ENCODE measurements at places on chromosomes 1 and 21.
A peak's percentile ranks its signal among the peaks of the same experiment; 100 is the strongest.

DNA sequence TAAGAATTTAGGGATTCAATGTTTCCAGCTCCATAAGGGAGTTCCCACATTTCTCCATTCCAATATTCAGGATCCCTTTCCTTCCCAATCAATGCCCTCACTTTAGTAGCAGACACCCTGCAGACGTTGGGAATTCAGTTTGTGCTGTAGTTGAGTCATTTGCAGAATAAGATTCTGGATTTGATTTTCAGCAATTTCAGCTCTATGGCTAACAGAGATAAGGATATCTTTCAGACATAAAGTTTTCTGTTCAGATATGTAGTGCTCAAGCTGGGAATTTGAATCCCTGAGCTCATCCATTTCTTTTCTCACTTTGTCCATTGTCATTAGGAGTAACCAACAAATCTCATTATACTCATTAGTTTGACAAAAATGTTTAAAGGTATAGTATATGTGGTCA is 13.1 kb downstream of the MPZL1 start:
- DNase-seq, result no peak

GRCh38 chr1:208089761-208090370 is 154.3 kb downstream of the PLXNA2 start:
- no peak for DNase-seq

GRCh38 chr1:207862241-207862787 is 48.6 kb downstream of the CD34 start:
- DNase-seq, result peak; percentile 50

GRCh38 chr1:195831789-195832188 is 776.5 kb downstream of the KCNT2 start:
- no peak for DNase-seq

- peak; percentile 72 for DNase-seq
These were observed 41.9 kb downstream of the HIVEP3 start for GRCh38 chr1:41876576-41877445.

- DNase-seq, result no peak
These were observed 73.6 kb downstream of the JMJD4 start for GRCh38 chr1:227661495-227661894.

GRCh38 chr1:246066573-246066972 is 440.5 kb downstream of the SMYD3 start:
- no peak for DNase-seq

GRCh38 chr1:114258074-114258473 is 104.4 kb upstream of the SYT6 start:
- no peak for DNase-seq

- peak; percentile 41 for DNase-seq
These were observed 2.3 kb downstream of the LRRC8D start for GRCh38 chr1:89822999-89823628.

GRCh38 chr1:169108223-169108622 is 1.7 kb downstream of the ATP1B1 start:
- no peak for DNase-seq

DNA sequence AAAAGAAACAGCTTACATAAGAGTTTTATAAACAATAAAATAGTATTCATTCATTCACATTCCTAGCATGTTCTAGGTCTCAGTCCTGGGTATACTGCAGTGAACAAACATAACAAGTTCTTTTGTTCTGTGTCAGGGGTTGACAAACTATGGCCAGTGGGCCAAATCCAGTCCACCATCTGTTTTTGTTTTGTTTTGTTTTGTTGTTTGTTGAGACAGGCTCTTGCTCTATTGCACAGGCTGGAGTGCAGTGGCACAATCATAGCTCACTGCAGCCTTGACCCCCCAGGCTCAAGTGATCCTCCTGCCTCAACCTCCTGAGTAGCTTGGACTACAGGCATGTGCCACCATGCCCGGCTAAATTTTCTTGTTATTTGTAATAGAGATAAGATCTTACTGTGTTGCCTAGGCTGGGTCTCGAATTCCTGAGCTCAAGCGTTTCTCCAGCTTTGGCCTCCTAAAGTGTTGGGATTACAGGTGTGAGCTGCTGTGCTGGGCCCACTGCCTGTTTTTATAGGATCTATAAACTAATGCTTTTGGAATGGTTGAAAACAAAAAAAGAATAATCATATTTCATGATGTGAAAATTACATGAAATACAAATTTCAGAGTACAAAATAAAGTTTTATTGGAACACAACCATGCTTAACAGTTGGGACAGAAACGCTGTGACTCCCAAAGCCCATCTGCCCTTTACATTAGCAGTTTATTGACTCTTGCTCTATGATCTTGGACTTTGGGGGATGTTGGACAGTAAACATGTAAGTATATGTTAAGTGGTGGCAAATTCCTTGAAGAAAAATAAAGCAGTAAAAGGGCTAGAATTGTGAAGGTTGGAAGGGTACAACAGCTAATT is 17.9 kb downstream of the CAPZA1 start:
- peak; percentile 62 for DNase-seq

DNA sequence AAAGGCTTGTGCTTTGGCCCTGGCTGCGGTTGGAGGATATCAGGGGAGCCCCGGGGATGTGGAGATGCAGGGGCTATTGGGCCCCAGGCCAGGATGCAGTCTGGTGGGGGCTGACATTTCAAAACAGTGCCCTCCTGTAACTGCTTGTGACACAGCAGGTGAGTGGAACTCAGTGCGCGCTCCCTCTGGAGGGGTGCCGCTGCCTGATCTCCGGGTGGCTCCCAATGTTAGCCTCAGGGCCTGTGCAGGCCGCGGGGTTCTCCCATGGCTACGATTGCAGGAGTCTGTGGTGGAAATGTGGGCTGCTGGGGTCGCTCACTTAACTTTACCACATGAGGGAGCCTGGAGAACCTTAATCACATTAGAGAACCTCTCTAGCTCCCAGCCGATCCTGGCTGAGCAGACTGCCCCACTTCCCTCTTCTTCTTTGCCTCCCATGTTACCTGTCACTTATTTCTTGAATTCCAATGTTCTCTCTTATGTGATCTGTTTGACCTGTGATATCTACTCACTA is 163.2 kb downstream of the FMN2 start:
- no peak for DNase-seq

GRCh38 chr1:219371471-219371870 is 197.8 kb downstream of the LYPLAL1 start:
- DNase-seq, result no peak

DNA sequence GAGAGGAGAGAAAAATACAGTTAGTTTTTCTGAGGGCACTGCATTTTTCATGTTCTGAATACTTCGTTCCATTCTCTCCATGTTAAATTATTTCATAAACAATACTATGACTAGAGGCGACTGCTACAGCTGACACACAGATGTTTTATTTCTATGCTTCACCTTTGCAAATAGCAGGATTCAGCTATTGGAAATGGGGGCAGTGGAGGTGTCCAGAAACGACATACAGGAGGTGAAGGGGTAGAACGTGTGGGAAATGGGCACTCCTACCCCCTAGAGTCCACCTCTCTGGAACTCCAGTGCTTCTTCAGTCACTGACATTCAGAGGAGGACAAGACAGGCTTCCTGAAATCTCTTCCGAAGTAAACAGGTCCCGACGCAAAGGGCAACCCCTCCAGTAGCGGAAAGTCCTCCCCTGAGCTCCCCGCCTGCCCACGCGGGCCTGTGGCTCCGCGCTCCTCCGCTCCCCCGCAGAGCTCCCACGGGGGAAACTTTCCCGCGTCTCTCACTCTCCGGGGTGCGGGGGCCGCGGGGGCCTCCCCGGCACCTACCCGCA is 480 bp downstream of the DPYD start:
- peak; percentile 59 for DNase-seq

DNA sequence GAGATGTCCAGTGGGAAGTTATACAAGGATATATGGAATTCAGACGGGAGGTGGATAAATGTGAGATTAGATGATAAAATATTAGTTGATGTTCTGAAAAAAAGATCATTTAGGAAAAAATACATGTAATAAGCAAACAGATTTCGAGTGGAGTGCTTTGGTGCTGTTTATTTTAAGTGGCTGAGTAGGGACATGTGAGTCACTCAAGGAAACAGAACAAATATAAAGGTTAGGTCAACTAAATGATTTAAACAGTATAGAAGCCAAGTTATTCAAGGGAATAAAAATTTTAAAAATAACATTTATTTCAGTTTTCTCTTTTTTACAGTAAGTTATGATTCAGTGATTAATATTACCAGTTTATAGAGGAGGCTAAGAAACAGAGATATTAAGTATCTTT is 1046.7 kb upstream of the B3GALT2 start:
- peak; percentile 24 for DNase-seq

DNA sequence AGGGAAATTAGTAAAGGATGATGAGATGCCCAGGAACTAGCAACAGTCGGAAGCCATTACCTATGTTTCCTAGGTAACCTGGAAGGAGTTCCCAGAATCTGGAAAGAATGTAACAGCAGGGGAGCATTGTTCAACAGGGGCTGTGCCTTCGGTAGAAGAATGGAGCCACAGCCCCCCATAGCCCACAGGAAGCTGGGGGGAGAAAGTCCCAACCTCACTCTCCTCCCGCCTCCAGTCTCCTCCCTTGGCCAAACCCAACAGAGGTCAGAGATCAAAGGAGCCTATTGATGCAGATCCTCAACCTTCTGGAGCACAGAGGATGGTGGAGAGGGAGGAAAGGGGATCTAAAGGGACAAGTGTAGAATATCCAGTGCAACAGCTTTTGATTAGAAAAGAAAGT is 131.5 kb upstream of the SLC44A3 start:
- DNase-seq, result no peak

DNA sequence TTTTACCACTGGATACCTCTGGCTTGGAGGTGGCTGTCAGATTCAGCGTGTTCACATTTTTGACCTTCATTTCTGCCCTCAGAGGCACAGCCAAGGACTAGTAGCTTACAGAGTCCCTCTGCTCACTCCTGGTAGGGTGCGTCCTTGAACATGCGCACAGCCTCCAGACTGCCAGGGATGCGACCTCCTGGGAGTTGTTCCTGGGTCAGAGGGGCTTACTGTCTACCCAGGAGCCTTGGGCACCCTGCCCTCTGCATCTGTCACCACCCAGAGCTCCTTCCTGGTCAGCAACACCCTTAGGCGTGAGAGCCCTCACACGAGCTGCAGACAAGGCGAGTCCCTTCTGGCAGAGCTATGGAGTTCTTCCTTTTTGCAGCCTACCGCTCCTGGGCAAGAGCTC is 1.7 kb downstream of the SLX9 start:
- no peak for DNase-seq

- peak; percentile 7 for DNase-seq
These were observed 253.8 kb downstream of the PCP4 start for GRCh38 chr21:40120940-40121575.

GRCh38 chr1:199780948-199781670 is 246.4 kb upstream of the NR5A2 start:
- DNase-seq, result peak; percentile 33

GRCh38 chr1:1869469-1869868 is 21.4 kb downstream of the GNB1 start:
- DNase-seq, result no peak

GRCh38 chr1:153487707-153488106 is 27.3 kb upstream of the S100A7 start:
- no peak for DNase-seq

GRCh38 chr1:12618965-12619791 is 1.2 kb upstream of the DHRS3 start:
- peak; percentile 93 for DNase-seq

GRCh38 chr1:99943223-99943794 is 26.5 kb upstream of the SLC35A3 start:
- DNase-seq, result peak; percentile 76

GRCh38 chr1:84347932-84348555 is 46.5 kb downstream of the SAMD13 start:
- no peak for DNase-seq

- DNase-seq, result no peak
These were observed 29.4 kb downstream of the DYRK1A start for GRCh38 chr21:37395961-37396360.

DNA sequence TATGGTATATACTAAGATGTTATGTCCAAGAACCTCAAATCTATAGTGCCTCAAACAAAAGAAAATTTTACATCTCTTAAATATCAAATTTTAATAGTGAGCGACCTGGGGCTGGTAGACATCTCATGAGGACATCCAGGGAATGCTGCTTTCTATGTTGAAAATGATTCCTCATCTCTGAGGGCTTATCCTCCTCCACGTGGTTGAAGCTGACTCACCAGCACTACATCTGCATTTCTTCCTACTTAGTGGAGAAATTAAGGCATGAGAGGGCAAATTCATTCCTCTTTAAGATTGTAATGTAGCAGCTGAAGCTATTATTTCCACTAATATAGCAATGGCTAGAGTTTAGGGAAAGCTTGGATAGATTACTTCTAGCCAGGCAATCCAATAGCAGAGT is 529.5 kb downstream of the COL11A1 start:
- peak; percentile 58 for DNase-seq

- DNase-seq, result no peak
These were observed 182.9 kb downstream of the TGFBR3 start for GRCh38 chr1:91703095-91703494.

DNA sequence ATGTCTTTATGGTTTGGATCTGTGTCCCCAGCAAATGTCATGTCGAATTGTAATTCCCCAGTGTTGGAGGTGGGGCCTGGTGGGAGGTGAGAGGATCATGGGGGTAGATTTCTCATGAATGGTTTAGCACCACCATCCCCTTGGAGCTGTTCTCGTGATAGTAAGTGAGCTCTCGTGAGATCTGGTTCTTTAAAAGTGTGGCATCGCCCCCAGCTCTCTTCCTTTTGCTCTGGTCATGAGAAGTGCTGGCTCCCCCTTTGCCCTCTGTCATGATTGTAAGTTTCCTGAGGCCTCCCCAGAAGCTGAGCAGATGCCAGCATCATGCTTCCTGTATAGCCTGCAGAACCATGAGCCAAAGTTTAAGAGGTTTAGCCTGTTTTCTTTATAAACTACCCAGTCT is 11.2 kb upstream of the KCNE2 start:
- no peak for DNase-seq

- DNase-seq, result no peak
These were observed 7.0 kb downstream of the HSPG2 start for GRCh38 chr1:21930080-21930571.

GRCh38 chr1:111199329-111199728 is 1.1 kb downstream of the DENND2D start:
- DNase-seq, result no peak

GRCh38 chr1:33168556-33169289 is 13.1 kb downstream of the TRIM62 start:
- peak; percentile 34 for DNase-seq

- DNase-seq, result peak; percentile 65
These were observed 690 bp downstream of the B3GALNT2 start for GRCh38 chr1:235503403-235504121.

- DNase-seq, result no peak
These were observed 123.8 kb downstream of the OSBPL9 start for GRCh38 chr1:51740652-51741051.

DNA sequence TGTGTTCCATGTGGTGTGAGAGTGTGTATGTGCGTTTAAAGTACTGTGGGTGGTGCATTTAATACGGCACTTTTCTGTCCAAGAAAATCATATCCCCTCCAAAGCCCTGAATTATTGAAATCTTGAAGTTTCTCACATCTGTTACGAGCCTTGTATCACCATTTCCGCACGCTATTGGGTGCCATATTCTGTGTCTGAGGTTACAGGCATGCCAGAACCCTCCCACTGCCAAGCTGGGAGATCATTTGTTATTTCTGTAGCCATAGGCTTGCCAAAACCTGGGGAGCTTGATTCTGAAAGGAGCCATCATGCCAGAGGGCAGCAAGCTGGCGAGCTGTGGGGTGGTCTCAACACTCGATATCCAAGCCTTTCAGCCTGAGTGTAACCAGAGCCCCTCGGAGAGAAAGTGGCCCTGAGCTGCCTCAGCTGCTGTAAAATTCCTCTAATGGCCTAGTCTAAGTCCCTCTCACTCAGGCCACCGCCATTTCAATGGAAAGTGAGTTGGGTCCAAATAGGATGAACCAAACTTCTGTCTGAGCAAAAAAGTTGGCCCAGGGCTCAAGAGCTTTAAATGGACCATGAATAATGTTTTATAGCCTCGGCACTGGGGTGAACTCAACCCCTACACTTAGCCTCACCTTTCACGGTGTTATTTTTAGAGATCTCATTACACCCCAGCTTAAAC is 298.4 kb upstream of the DUSP10 start:
- DNase-seq, result no peak

Measured in EH (cell line).